ENCODE measurements at places on chromosomes 12 and 14.
A peak's percentile ranks its signal among the peaks of the same experiment; 100 is the strongest.

DNA sequence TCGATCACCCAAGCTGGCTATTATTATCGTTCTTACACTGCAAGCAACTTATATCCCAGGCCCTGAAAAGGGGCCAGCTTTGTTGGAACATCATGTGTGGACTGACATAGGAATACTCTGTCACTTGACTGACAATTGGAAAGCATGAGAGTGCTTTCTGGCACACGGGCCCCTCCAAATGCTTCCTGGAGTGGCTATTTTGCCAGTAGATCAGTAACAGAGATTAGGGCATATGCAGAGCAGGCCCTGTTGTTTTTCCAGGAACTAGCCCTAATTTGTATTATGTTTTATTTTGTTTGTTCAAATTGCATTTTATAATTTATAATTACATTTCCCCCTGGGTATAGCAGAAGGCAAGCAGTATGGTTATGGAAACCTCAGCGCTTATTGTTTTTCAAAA is 170.1 kb upstream of the FRMD6 start:
- DNase-seq: no peak

DNA sequence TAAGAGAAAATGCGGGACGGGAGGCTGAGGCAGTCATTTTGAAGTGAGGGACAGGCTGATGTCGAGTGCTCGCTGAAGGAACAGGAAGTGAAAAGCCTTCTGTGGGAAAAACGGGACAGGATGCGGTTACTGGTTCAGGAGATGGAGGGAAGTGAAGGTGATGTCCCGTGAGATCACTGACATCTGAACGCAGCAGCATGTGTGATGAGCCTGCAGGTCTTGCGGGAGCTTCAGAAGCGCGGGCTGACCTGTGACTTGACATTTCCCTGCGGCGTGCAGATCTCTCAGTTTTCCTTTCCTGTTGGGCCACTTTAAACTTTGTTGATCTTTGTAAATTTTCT is 77.8 kb downstream of the DDX51 start:
- DNase-seq: peak; percentile 27

GRCh38 chr12:118063576-118064391 is 2.8 kb upstream of the WSB2 start:
- no peak for DNase-seq

- no peak for DNase-seq
Measured at GRCh38 chr12:100795174-100795799, 711 bp downstream of the ANO4 start.

DNA sequence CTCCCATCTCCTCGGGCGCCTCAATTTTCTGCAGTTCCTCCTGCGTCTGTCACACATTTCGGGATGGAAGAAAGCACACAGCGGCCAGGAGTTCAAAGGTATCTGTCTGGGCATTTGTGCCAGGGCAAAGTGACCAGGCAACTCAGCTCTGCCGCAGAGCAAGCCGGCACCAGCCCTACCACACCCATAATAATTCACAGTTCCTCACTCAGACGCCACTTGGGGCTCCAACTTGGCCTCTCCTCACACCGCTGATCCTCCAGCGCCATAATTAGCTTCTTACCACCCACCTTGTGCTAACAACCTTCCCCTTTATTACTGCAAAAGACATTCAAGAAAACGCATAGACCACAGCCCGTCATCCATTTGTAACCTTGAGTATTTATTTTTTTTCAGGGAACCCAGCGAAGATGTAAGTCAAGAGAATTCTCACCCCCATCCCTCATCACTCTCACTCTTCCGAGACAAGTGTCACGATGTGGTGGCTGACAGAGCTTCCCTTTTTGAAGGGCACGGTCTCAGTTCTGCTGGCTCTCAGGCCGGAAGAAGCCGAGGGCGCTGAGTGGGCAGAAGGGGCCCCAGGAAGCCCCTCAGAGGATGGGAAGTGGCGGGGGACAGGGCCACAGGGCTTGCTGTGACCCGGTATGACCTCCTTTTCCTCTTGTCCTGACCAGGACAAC is 25.2 kb upstream of the NCOR2 start:
- no peak for DNase-seq

GRCh38 chr14:101707863-101708620 is 53.5 kb upstream of the PPP2R5C start:
- no peak for DNase-seq

GRCh38 chr14:21334202-21334906 is 49.5 kb downstream of the SUPT16H start:
- no peak for DNase-seq

- peak; percentile 62 for DNase-seq
Measured at GRCh38 chr12:45730348-45731189, 1.1 kb downstream of the ARID2 start.

DNA sequence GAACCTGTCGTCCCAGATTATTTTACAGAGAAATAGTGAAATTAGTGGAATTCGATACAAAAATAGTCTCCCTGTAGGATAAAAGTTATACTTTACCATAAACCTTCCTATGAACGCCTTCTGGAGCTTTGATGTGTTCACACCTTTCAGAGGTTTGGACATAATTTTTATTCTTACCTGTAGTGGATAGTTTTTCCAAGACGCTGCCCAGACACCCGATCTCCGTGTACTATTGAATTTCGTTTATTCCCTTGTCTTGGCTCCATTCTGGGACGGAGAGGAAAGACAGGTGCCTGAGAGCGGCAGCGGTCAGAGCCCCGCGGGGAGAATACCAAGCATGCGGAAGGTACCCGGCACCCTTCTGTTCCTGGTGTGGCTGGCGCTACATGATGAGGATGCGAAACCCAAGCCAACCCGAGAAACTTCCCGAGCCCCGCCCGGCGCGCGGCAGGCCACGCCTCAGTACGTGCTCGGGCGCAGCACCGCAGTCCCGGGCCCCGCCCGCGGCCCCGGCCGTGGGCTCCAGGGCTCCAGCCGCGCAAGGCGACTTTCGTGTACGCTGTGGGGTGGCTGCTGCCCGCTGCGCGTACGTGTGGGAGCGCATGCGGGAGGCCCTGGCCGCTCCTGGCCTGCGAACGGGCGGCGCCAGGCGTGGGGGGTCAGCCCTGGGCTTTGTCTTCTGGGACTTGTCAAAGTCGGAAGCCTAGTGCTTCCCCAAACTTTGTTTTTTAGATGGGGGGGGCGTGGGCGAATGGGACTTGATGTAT is 11.3 kb upstream of the SNAPC1 start:
- DNase-seq: peak; percentile 78

DNA sequence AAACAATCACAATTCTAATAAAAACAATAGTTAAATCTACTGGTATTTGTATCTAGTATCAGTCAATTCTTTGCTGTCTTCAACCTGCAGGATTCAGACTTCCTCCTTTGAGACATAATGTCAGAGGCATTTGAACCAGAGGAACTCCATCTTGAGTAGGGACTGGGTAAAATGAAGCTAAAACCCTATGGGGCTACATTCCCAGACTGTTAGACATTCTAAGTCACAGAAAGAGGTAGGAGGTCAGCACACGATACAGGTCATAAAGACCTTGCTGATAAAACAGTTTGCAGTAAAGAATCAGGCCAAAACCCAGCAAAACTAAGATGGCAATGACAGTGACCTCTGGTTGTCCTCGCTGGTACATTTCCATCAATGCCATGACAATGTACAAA is 48.2 kb upstream of the MAP3K9 start:
- no peak for DNase-seq

- no peak for DNase-seq
Measured at GRCh38 chr14:70742316-70742715, 67.0 kb downstream of the MAP3K9 start.

GRCh38 chr14:91021991-91022621 is 38.3 kb downstream of the RPS6KA5 start:
- DNase-seq: no peak

- DNase-seq: peak; percentile 58
Measured at GRCh38 chr14:21748869-21749303, 75.3 kb upstream of the OR4E1 start.

All from stimulated activated CD4-positive, alpha-beta T cell treated with anti-CD3 and anti-CD28 coated beads, Interleukin-4, amount 100 ng/mL, for 24 hours (primary cell).